ENCODE measurements at places on chromosomes 4 and X.

DNA sequence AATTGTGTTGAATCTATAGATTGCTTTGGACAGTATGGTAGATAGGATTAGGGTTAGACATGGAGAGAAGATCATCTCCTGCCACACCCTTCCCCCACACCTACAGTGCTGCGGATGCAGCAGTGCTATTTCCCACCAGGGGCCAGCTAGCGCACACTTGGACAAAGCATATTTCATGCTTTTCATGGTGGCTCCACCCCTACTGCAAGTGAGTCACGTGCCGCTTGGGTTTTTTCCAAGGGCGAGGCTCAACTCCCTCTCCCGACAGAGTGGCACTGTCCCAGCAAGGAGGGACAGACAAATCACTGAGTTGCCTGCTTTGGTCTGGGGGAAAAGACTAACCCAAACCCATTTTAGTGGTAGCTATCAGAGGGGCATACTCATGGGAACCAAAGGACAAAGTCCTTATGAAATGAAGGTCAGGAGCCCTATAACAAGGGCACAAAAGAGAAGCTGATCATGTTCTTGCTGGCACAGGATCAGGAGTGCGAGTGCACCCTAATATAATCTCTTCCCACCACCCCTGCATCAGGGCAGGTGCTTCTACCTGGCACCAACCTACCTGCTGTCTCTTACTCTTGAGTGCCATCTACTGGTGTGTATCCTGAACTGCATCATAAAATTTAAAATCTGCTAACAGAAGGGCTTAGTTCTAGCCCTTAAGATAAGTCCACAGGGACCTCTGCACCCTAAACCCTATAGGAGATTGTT is 55.1 kb upstream of the PGAM4 start:
- peak; percentile 6 for DNase-seq

DNA sequence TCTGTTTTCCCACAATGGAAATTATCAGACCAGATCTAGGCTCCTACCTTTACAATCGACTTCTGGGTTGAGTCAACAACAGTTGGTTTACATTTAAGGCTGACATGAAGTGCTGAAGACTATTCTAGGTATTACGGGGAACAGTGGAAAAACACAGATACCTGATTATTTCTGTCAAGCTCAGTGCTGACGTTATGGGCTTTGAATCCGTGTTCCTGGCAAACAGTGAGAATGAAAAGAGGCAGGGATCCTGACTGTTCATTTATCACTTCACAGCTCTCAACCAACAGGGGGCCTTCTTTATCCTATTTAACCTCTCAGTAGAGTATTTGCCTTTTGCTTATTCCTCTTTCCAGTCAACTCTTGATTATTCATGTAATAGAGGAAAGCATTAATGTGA is 43.1 kb downstream of the TMEM164 start:
- no peak for DNase-seq

GRCh38 chrX:48046846-48047245 is 24.6 kb downstream of the ZNF630 start:
- DNase-seq, result no peak

- no peak for DNase-seq
Observed at GRCh38 chr4:55545151-55545550, 1.6 kb downstream of the CLOCK start.

DNA sequence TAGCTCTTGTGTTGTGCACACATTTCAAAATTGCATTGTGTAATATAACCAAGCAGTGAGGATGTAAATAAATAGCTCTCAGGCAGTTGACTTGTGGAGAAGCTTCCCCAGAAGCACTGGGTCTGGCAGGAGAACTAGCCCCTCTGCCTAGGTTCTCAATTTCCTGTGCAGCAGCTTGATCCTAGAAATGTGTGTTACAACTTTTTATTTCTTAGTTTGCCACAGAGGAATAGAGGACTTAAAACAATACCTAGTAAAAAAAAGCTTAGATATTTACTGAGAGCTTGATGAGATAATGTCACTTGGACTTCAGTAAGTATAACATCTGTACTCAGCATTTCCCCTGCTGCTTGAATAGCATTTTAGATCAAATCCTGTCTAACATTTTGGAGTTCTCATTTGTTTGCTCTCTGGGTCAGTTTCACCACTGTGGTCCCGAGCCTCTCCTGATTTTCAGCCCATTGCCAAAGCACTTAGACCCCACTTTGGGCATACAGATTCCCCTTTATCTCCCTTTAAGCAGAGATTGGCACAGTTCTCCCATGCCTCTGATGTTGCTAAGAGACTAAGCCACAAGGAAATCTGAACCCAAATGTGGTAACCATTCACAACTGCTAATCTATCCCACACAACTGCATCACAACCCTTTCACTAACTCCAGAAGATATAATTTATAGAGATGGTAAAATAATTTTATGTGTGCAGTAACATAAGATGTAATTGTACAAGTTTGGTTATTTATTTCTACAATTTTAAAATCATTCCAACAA is 98.2 kb upstream of the NRK start:
- no peak for DNase-seq

DNA sequence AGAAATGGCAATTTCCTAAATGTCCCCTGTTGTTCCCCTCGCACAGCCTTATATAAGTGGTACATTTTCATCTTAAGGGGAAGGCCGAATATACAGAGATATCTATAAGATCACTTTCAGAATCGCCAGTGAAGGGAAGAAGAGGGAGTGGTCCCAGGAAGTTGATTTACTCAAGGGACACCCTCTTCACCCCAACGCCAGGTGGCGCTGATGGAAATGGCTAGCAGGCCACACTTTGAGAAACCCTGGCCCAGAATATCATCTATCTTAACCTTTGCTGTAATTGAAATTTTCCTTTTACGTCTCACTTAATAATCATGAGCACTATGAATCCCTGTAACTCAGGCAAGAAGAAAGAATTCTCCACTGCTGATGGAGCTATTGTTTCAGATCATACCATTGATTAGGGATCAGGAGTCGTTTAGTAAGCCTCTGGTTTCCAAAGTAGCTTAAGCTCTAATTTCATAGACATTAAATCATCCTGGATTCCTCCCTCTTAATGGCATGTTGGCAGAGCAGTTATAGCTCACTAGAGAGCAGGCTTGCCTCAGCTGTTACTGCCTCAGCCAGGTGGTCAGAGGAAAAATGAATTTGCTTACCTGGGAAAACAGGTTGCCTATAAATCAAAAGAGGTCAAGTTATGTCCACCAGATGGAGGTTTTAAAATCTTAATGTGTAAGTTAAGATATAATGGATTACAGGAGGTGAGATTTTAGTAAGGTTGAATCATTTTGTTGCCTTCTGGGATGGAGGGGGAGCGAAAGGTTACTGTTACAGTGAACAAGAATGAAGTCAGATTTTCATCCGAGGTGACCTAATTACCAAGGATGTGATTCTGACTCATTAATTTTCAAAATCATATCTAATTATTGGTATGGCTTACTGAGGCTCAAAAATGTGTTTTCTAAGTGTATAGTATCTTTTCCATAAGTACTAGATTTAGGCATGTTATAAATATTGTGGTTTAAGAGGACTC is 941.2 kb upstream of the TENM3 start:
- peak; percentile 37 for DNase-seq

DNA sequence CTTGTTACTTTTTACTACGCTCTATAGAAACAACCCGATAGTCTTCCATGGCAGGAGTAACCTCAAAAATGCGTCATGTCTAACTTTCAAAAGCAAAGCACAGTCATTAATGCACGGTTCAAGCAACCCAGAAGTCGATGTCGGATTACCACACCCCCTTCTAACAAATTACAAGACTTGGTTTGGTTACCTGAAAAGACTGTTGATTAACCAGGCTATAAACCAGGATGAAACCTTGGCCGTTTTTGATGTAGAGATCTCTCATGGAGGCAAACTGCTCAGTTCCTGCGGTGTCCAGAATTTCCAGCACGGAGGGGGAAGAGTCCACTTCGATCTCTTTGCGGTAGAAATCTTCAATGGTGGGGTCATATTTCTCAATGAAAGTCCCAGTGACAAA is 2.4 kb downstream of the RAP2C start:
- DNase-seq, result peak; percentile 15

GRCh38 chrX:108313669-108314068 is 124.6 kb downstream of the COL4A6 start:
- DNase-seq, result no peak

DNA sequence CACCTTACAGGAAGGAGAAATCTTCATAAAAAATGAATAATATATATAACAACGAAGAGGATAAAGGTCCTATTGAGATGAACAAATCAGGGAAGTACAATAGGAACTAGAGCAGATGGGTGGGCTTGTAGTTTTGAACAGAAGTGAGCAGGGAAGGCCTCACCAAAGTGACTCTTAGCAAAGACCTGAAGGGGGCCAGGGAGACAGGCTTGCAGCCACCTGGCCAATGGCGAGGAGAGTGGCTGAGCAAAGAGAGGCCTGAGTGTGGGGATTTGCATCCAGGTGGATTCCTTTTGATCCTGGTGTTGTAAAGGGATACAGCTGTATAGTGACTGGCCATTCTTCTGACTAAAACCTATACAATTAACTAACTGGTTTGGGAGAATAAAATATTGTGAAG is 354.1 kb downstream of the CAMK2D start:
- no peak for DNase-seq

- DNase-seq, result no peak
Observed at GRCh38 chrX:70001269-70001668, 48.5 kb downstream of the AWAT2 start.

GRCh38 chrX:130190801-130191200 is 19.0 kb downstream of the RAB33A start:
- DNase-seq, result no peak

DNA sequence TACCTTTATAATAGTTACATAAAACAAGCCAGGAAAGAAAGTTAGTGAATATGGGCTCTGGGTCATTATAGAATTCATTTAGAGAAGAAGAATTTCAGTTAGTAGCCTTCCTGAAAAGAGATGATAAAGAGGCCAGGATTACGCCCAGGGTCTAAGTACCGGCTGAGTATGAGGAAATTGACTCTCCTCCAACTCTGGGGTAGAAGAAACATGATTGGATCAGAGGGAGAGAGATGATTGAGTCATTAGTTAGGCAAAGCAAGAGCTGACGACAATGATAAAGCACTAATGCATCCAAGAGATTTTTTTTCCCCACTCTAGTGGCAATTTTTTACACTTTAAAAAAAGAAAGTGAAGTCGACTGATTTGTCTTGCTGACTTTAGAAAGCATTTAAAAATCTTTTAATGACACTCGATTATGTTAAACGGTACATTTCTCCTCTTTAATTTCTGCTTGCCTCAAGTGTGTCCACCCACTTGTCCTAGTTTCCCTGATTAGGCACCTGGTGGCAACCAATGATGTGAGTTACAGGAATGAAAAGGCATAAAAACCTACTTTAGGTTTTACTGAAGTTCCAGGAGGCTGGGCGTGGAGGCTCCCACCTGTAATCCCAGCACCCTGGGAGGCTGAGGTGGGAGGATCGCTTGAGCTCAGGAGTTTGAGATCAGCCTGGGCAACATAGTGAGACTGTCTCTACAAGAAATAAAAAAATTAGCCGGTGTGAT is 37.3 kb upstream of the IGFBP7 start:
- DNase-seq, result no peak

GRCh38 chr4:156971676-156972378 is at the start of gene PDGFC:
PDGFC (minus strand) TSS chr4:156971799; CDS start chr4:156970903, 896 bp downstream.
- no peak for DNase-seq

DNA sequence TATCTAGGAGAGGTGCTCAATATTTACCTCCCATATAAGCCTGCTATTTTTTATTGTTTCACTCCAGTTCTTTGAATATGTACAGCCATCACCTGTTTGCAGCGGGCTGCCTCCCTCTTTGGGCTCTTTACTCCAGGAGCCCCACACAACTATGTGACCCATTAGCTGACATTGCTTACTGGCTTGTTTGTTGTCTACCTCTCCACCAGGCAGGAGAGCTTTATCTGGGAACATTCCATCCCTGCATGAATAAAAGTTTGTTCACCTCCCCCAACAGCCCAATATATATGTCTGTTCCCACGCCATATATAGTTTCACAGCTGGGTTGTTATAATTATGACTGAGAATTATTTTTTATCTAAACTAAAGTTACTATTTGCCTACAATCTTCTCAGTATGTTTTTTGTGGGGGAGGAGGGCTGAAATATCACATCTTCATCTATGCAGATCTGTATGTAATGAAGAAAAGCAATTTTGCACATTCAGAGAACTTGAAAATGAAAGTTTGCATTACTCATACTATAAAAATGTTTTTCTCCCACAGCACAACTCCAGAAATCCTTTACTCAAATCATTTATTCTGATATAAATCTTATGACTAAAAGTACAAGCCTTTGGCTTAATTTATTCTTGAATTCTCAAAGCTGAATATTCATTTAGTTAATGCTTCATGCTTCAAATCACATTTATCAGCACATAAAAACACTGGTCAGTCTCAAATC is 61.2 kb upstream of the DAPP1 start:
- DNase-seq, result no peak

- no peak for DNase-seq
Observed at GRCh38 chr4:3250956-3251690, 2.2 kb downstream of the MSANTD1 start.

- DNase-seq, result no peak
Observed at GRCh38 chr4:13706120-13706519, 78.6 kb upstream of the BOD1L1 start.

DNA sequence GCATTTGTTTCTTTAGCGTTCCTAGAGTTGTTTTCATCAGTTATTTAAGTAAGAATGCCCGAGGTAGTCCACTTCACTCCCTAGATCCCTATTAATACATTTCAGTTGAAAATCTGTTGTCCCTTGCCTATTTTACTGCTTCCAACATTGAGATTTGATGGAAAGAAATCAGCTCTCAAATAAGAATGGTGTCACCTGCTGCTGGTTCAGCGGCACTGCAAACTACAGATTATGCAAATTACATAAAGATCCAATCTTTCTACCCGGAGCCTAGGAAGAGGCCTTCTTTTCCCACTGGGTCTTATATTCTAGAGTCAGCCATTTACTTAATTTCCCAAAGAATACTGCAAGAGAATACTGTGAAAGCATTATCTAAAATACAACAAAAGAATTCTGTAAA is 597.6 kb upstream of the MAGEB2 start:
- no peak for DNase-seq

DNA sequence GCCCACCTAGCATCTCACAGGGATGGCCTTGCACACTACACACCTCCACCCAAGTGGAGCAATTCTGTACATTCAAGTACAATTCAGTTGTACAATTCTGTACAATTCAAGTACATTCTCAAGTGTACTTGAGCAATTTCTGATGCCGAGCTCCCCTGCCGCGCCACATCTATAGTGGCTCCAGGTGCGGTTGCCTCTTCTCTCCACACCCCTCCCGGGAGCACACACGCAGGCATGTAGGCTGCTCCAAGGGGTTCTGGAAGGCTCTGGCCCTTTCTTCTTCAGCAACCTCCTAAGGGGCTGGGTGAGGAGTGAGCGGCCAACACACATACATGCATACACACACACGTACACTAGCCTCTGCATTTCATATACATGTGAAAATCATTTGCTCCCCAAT is 18.9 kb upstream of the DUSP9 start:
- no peak for DNase-seq

- DNase-seq, result no peak
Observed at GRCh38 chr4:169657470-169658107, 37.2 kb downstream of the CLCN3 start.

Data from AML-193 (cell line).